ENCODE measurements at places on chromosomes 7 and 10.
A peak's percentile ranks its signal among the peaks of the same experiment; 100 is the strongest.

- no peak for DNase-seq
These were observed 375.7 kb upstream of the NPSR1 start for GRCh38 chr7:34282271-34282670.

- DNase-seq: no peak
These were observed 4.9 kb upstream of the UPK3B start for GRCh38 chr7:76505168-76506080.

DNA sequence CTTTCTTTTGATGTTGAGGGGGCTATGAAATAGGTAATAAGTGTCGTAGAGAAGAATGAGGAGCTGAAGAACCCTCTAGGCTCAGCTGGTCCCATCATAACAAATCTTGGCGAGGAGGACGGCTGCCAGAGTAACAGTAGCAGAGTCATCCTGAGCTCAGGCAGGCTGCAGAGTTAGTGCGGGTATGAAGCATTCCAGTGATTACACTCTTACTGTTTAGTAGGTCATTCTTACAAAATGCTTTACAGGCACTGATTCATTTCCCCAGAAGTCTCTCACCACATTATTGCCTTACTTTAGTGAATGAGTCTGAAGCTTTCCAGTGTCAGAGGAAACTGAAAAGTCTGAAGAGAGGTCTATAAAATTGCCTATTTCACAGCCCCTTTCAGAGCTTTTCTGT lies 43.9 kb upstream of the GPR158 start:
- no peak for DNase-seq

DNA sequence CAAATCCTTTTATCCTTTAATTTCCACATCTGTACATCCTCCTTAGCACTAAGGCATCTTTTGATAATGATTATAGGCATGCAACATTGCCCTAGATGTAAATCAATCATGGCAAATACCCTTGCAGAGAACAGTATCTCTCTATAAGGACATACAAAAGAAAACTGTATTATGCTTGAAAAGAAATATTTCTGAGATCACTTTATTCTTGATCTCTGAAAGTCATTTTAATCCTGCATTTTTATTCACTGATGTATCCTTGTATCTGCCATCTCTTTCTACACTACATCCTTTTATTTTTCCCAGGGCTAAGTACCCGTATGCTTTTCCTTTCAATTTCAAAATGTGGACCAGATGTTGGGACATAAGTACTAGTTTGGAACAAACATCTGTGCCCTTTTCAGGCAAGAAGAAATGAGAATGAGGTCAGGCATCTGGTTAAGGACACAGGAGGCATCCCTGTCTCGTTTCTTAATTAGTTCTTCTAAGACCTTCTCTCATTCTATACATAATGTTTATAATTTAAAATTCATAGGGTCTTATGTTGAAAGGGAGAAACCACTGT lies 338.6 kb downstream of the CNTNAP2 start:
- peak; percentile 1 for DNase-seq

DNA sequence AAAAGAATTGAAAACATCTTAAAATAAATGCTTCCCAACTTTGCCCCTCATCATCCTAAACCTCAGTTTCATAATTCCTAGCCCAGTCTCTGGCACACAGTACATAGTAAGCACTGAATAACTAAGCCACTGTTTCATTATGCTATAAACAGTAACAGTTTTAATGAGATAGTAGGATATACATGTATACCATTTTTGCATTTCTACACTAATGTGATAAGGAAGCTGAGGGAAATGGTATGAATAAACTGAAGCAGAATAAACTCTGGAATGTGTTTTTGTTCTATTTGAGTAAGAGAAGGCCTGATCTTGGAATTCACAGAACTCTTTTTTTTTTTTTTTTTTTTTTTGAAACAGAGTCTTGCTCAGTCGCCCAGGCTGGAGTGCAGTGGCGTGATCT lies 8.8 kb downstream of the NAPEPLD start:
- no peak for DNase-seq

DNA sequence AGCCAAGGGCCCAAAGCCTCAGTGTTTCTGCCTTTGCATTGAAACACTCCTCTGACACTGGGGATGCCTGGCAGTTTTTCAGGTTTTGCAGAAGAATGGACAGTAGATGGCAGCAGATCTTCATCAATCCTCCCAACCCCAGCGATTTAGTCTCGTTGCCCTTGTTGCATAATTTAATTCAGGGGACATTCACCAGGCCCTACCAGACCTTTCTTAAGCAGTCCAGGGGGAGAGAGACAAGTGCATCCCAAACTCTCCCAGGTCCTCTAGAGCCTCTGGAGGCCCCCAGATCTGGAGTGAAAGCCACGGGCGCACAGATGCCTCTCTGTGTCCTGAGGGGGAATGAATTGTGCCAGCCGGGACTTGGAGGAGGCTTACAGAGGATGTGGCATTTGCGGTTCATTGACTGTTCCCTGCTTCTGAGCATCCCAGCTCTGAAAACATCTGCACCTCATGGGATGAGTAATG lies 29.6 kb downstream of the MINDY4 start:
- DNase-seq: no peak

- no peak for DNase-seq
These were observed 27.7 kb downstream of the ALDH18A1 start for GRCh38 chr10:95628786-95629185.

DNA sequence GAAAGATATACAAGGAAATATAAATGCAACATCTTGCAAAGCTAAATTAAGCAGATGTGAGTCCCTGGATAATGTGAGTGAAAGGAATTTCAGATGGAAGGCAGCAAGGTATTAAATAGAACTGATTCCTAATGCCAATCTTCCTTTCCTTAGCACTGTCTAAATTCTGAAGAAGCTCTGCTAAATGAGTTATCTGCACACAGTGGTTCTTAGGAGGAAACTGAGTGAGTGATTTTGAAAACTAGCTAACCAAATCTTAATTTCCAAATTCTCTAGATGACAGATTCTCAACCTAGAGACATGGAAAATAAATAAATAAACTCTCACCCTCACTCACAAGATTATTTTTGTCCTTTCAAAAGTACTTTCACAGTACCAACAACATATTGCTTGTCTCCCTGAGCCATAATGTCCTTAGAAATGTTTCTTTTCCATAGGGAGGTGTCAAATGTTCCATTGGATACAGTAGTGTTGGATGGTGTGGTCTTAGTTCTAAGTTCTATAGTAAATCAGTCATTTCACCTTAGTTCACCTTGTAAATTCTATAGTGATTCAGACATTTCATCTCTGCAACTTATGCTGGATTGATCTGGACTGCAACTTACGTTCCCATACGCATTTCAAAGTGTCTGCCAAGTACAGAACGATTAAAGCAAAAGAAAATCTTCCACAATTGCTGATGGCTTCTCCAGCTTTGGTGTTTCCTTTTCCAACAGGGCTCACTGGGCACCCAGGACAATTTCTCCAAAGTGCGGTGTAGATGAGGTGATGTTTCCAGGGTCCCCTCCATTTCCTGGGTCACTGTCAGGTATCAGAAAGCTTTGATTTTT lies 145.4 kb upstream of the FAM171A1 start:
- no peak for DNase-seq

DNA sequence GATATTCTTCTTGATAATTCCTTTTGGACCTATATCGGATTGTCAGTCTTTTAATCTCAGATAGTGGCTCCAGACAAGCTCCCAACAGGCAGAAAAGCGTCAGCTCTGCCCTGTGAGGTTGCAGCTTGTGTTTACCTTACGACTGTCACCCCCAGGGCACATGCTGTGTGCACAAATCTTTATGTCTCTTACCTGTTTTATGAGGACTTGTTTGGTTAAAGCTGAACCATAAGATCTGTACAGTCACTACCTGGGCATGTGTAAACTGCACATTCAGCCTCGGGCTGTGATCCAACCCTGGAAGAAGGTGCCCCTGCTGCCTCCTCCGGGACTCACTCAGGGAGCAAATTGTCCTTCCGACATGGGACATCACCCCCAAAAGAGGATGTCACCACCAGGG lies 119.8 kb downstream of the GALNT17 start:
- DNase-seq: no peak

DNA sequence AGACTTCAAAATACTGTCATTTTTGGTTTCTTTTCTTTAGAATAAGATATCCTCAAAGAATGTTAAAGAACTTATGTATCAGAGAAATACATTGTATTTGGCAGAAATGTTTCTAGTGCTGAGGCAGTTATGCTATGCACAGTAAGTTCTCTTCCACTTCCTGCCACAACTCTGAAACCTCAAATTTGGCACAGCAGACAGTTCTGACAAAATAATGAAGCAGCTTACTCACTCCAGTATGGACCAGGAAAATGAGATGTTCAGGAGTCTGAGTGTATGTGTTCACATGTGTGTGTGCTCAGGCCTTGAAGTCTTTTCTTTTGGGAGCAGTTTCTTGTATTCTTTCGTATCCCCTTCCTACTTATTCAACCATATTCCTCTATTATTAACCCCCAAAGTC lies 197.0 kb upstream of the AGK start:
- no peak for DNase-seq

- no peak for DNase-seq
These were observed 2.7 kb downstream of the OGDH start for GRCh38 chr7:44608916-44609648.

DNA sequence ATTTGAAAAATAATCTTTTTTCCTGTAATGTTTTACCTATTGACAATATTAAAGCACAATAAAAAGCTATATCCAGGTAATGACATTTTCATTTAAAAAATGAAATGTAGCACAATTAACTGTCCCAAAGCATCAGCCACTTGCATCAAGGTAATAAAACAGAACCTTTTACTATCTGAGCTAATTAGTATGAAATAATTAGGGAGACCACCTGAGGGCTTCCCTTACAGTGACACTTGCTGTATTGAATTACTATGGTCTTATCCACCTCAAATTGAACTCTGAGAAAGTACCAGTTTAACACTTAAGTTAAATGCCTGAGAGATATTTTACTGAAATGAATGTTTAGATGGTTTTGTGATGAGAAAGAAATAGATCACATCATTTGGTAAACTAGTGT lies 119.4 kb upstream of the DKK1 start:
- DNase-seq: no peak

DNA sequence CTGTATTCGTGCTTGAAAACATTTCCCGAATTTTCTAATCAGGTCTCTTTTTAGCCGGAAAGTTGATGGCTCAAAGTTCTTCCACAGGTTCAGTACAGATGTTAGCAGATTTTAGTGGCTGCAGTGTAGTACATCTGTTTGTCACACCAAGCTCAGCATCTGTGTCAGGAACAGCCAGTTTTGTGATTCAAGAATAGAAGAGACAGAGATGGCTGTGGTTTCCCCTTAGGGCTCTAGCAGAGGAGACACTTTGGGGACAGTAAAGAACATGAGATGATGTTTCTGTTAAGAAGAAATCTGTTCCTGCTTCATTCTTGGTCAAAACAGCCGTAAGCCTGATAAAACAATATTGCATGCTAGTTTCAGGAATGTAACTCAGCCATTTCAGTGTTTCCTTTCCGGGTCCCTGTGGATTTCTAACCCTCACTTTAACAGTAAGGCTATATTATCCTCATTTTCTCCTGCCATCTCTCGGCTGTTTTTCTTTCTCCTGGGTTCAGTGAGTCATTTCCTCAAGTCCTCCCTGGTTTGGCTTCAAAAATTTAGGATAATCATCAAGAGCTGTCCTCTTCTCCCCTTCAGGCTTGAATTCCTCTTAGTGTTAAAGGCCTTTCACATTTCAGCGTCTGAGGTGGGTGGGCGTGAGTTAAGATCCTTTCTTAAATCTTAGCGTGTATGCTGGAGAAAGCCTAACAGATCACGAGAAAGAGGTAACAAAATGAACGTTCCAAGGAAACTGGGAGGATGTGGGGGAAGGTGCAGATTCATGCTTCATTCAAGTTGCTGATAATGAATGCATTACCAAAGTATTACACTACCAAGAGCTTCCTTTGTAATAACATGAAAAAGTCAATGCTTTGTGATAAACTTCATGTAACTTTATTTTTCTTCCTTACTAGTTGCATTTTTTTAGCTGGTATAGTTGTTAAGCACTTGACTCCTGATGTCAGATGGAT lies 37.1 kb upstream of the BICC1 start:
- DNase-seq: no peak

DNA sequence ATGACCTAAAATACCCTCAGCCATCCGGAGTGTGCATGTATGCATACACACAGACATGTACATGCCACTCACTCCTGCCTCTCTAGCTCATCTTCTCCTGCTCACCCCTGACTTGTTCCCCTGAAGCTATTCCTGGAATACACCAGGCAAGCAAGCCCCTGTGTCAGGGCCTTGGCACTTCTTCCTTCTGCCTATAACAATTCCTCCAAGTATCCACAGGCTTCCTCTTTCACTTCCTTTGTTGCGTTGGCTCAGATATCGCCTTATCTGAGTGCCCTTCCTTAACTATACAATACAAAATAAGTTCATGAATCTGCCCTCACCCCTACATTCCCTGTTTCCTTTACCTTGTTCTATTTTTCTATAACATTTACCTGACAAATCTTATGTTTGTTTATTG lies 88.8 kb downstream of the NOD1 start:
- DNase-seq: no peak

- DNase-seq: peak; percentile 65
These were observed 20.6 kb upstream of the RHOBTB1 start for GRCh38 chr10:60964257-60965235.

- no peak for DNase-seq
These were observed at the start of gene ABCB1 for GRCh38 chr7:87600130-87601124. Gene ABCB1 (minus strand): TSS chr7:87600884. CDS start chr7:87600184, 700 bp downstream.

- no peak for DNase-seq
These were observed 91.4 kb upstream of the ZPBP start for GRCh38 chr7:50184271-50184990.

DNA sequence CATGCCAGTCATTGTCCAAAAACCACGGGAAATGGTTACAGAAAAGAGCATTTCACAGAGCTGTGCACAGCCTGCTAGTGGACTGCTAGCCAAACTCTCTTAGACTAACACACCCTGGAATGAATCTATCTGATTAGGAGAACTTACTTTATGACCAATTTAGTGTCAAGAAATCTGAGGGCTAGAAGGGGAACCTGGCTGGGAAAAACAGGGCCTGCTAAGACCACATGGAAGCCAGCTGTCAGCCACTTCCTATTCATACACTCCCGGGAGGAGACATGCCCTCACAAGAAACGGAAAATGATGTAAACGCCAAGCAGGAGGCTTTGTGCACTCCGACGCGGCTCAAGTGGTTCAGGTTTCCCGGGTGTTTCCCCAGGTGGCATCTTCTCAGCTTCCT lies 54.8 kb downstream of the MPP7 start:
- DNase-seq: no peak

DNA sequence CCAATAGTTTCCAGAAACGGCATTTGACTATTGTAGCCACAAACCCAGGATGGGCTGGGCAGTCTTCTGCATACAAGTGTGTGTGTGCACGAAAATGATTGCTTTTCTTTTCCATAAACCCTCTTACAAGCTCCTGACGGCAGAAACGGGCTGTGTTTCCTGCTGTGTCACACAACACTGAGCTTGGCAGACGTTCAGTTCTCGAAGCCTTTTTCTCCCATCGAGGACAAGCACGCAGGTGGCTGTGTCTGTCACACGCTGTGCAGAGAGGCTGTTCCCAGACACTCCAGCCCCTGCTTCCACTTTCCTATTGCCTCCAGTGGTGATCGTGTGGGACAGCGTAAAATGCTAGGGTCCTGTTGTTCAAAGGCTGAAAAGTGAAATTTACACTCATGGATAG lies 32.1 kb downstream of the RBAK start:
- DNase-seq: peak; percentile 46

- DNase-seq: no peak
These were observed 1253.0 kb downstream of the TYW1 start for GRCh38 chr7:68249611-68250010.

GRCh38 chr7:156652886-156653568 lies 12.5 kb downstream of the RNF32 start:
- no peak for DNase-seq

Data from NCI-H774 (cell line).